ENCODE measurements at places on chromosomes 2 and 18.
A peak's percentile ranks its signal among the peaks of the same experiment; 100 is the strongest.

DNA sequence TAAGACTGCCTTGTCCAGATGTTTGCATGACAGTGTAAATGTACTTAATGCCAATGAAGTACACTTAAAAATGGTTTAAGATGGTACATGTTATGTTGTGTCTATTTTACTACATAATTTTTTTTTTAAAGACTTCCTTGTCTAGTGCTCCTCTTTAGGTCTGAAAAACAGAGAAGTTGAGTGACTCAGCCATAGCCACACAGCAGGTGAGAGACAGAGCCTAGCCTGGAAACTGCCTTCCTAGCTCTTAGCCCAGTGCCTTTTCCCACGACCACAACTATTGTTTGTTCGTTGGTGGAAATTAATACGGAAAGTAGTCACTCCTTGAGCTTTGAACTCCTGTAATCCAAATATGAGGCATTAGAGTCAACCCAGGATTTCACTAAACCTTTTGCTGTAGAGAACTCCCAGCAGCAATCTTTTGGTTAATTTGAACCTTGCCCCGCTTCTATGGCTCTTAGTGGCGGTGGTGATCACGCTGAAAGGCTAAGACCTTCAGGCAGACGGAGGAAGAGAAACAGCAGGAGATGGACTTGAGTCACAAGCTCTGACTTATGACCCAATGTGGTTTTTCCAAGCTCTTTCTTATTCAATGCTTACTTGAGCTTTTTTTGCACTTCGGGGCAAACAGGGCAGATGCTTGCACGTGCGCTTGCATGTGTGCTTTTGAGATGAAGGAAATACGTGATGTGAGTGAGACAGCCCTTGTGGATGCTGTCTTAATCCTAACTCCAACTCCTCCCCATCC, 21.2 kb downstream of the TRIB2 start:
- H3K4me3 ChIP-seq: no peak overlapping the region
- no peak for DNase-seq
- H3K27ac ChIP-seq: no peak overlapping the region
- H3K27me3 ChIP-seq: no peaks in the 10 kb centered on the region
- no peaks in the 10 kb centered on the region for H3K4me1 ChIP-seq

GRCh38 chr2:230327418-230328154, 593 bp downstream of the SP140L start:
- H3K4me1 ChIP-seq: no peaks in the 10 kb centered on the region
- H3K36me3 ChIP-seq: no peaks in the 10 kb centered on the region
- no peak for DNase-seq

GRCh38 chr18:65761636-65762295, 11.0 kb downstream of the CDH7 start:
- no peak overlapping the region for H3K27ac ChIP-seq
- no peak overlapping the region for H3K4me3 ChIP-seq
- no peak for DNase-seq
- no peaks in the 10 kb centered on the region for H3K36me3 ChIP-seq

GRCh38 chr2:222306393-222307142, 7.8 kb upstream of the PAX3 start:
- no peak overlapping the region for H3K4me3 ChIP-seq
- peaks cover 94% of the 10 kb centered on the region for H3K27me3 ChIP-seq
- H3K4me1 ChIP-seq: no peaks in the 10 kb centered on the region
- DNase-seq: no peak
- H3K36me3 ChIP-seq: no peaks in the 10 kb centered on the region
- H3K27ac ChIP-seq: no peak overlapping the region

DNA sequence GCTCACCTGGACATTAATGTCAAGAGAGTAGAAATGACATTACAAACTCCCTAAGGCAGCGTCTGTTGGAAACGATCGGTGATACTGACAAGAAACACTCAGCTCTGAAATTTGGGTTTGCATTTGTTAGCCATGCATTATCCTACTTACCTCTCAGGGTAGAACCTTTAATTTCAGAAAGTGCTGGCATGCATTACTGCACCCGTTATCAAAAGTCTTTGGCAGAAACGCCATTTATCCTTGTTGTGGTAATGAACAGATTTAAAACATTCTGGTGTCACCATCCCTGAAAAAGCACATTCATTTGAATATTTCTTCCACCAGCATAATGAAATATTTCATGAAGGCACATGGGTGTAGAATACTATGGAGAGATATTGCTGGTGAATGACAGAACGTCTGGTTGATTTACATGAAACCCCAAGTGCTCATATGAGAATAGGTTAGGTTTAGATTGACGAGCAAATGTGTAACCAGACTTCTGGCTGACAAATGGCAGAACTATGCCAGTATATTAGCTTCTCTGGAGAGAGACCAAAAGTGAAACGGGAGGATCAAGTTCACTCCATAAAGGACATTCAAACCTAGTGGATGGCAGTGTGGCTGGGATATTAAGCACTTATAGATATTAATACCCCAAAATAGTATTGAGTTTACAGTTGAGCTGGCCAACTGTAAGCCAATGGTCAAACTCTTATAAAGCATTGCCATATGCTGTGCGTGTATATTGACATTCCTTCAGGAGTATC, 53.5 kb upstream of the ITGB6 start:
- no peaks in the 10 kb centered on the region for H3K36me3 ChIP-seq
- H3K4me1 ChIP-seq: no peaks in the 10 kb centered on the region
- H3K27ac ChIP-seq: no peak overlapping the region
- no peak overlapping the region for H3K4me3 ChIP-seq
- H3K27me3 ChIP-seq: no peaks in the 10 kb centered on the region

DNA sequence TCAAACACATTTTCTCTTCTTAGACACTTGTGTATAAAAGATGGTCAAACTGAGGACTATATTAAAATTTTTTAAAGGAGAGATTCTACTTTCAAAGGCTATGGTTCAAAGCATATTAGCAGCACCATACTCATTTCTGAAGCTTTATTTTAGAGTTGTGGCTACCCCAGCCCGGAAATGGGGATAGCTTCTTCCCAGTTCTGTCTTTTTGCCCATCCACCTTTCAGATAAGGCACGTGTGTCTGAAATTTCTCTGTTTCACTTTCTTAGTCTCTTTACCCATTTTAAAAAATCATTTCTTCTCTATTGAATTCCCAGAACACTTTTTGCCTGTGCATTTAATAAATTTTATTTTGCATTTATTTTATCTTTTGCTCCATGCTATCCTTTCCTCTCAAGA, 431.5 kb downstream of the RNF144A start:
- H3K4me3 ChIP-seq: no peak overlapping the region
- H3K27me3 ChIP-seq: no peaks in the 10 kb centered on the region
- DNase-seq: no peak
- H3K4me1 ChIP-seq: no peaks in the 10 kb centered on the region
- H3K36me3 ChIP-seq: no peaks in the 10 kb centered on the region

DNA sequence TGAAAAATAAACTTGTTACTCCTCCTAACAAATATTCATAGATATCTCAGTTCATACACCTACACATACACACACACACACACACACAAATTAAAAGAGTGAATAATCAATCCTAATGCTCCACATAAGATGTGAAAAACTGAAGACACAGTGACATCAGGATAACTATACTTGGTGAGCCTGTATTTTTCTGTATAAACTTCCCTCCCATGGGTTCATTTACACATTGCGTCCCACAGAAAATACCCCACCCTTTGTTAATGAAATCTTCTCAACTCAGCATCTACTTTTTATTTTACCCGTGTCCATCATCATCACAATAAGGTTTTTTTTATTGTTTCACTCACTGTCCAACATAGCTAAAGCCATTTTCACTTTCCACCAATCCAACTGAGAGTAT, 60.4 kb downstream of the CD226 start:
- H3K36me3 ChIP-seq: no peaks in the 10 kb centered on the region
- no peaks in the 10 kb centered on the region for H3K27me3 ChIP-seq
- DNase-seq: no peak
- no peaks in the 10 kb centered on the region for H3K4me1 ChIP-seq
- H3K4me3 ChIP-seq: no peak overlapping the region

DNA sequence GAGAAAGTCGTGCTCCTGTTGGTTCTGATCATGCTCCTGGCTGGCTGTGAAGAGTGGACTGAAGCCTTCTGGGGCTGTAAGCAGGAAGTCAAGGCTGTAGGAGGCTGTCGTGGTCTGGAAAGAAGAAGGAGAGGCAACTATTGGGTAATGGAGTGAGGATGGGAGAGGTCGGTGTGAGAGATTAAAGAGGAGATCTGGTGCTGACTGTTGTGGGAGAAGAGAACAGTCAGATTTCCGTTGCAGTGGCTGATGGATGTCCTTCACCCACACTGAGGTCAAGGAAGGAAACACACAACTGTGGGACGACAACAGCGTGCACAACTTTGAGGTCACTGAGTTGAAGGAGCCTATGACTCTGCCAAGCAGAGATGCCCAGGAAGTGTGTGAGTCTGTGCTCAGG, 2.8 kb upstream of the PSMD1 start:
- H3K27ac ChIP-seq: no peak overlapping the region
- no peak for DNase-seq

DNA sequence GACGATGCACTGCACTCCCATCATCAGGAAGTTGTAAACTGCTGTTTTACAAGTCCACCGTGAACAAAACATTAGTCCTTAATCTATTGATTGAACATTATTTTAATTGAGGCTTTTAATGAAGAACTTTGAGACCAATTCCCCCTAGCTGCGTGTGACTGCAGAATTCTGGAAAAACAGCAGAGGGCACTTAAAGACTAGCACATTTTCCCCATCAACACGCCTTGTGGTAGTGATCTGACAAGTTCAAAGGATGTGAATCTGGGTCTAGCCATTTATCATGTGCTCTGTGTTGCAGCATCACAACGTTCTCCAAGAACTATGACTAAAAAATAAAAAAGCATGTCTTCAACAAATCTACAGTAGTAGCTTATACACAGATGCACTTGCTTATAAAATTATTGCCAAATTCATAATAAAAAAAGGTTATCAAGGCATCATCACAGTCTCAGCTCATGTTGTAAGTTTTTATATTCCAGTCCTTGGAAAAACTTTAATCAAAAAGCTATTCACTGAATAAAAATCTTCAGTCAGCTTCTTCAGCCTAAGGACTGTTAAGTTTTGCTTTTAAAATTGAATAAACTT, 35.8 kb downstream of the SKOR2 start:
- no peak overlapping the region for H3K27ac ChIP-seq
- no peak overlapping the region for H3K4me3 ChIP-seq
- no peaks in the 10 kb centered on the region for H3K4me1 ChIP-seq
- no peaks in the 10 kb centered on the region for H3K36me3 ChIP-seq

- no peak overlapping the region for H3K4me3 ChIP-seq
- no peaks in the 10 kb centered on the region for H3K27me3 ChIP-seq
- no peak overlapping the region for H3K27ac ChIP-seq
- DNase-seq: peak; percentile 55
- no peaks in the 10 kb centered on the region for H3K36me3 ChIP-seq
These were observed 25.0 kb upstream of the RAPGEF4 start for GRCh38 chr2:172710584-172711047.

GRCh38 chr18:43141208-43141607, 25.7 kb upstream of the RIT2 start:
- no peak for DNase-seq
- no peaks in the 10 kb centered on the region for H3K36me3 ChIP-seq
- no peak overlapping the region for H3K4me3 ChIP-seq
- no peak overlapping the region for H3K27ac ChIP-seq
- no peaks in the 10 kb centered on the region for H3K4me1 ChIP-seq
- H3K27me3 ChIP-seq: no peaks in the 10 kb centered on the region

GRCh38 chr2:164764996-164765395, 76.6 kb downstream of the COBLL1 start:
- no peak for DNase-seq
- no peaks in the 10 kb centered on the region for H3K4me1 ChIP-seq
- no peaks in the 10 kb centered on the region for H3K36me3 ChIP-seq

DNA sequence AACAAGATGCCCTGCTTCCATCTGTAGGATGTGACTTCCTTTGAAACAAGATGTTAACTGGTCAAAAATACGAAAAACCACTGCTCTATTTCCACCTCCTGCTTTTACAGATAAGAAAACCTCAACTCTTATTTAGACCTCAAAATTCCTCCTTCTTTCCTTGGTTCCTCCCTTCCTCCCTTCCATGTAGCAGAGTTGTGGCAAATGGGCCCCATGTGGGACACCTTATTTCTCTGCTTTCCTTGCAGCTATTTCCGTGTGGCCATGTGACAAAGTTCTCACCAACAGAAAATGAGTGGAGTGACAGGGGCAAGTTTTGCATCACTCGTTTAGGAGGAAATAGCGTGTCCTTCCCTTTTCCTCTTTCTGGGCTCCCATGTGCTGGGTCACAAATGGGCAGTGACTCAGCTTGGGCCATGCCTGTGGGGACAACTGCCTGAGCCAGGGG, 69.4 kb upstream of the SMAD2 start:
- no peaks in the 10 kb centered on the region for H3K27me3 ChIP-seq
- no peak overlapping the region for H3K4me3 ChIP-seq
- no peak for DNase-seq
- H3K27ac ChIP-seq: no peak overlapping the region
- no peaks in the 10 kb centered on the region for H3K36me3 ChIP-seq
- no peaks in the 10 kb centered on the region for H3K4me1 ChIP-seq

GRCh38 chr2:46876741-46877384, 38.7 kb downstream of the MCFD2 start:
- no peaks in the 10 kb centered on the region for H3K4me1 ChIP-seq
- no peak overlapping the region for H3K4me3 ChIP-seq
- H3K27ac ChIP-seq: no peak overlapping the region
- no peaks in the 10 kb centered on the region for H3K27me3 ChIP-seq

DNA sequence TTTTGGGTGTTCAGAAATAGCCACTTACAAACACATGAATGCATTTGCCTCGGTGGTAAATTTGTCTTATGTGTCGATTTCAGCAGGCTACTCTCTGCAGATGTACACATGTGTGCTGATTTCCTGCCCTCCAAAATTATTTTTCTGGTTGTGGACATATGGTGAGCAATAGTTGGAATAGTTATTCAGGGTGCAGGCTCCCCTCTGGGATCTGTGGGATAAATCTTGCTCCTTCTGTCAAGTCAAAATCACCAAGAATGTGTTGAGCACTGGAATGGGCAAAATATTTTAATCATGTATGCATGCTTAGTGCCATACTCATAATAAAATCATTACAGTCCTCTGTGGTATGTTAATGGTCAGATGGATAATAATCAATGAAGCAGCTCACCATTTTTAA, 684.5 kb downstream of the BCL11A start:
- no peak overlapping the region for H3K27ac ChIP-seq
- H3K27me3 ChIP-seq: no peaks in the 10 kb centered on the region
- no peaks in the 10 kb centered on the region for H3K4me1 ChIP-seq
- no peak overlapping the region for H3K4me3 ChIP-seq
- no peaks in the 10 kb centered on the region for H3K36me3 ChIP-seq
- no peak for DNase-seq

DNA sequence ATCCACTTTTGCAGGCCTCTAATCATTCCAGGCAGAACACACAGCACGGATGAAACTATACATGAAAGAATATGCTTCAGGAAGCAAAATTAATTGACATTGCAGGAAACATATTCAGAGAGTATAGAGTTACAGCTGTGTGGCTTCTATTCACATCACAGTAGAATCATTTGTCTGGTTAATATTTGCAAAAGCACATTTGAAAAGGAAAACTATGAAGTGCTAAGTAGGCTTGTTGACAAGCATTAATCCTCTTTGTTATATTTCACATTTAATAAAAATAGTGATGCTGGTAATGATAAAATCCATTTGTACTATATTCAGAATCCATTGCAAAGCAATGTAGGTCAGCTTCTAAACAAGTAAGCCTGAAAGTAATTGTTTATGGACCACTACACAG, 32.2 kb upstream of the PIK3C3 start:
- H3K4me1 ChIP-seq: no peaks in the 10 kb centered on the region
- H3K27ac ChIP-seq: no peak overlapping the region
- DNase-seq: no peak
- no peaks in the 10 kb centered on the region for H3K27me3 ChIP-seq

Data from mesendoderm (in vitro differentiated cells).